Activated CD4-positive, alpha-beta T cell treated with anti-CD3 and anti-CD28 coated beads, Interleukin-2, amount 10 ng/mL, durations not matched to agents 7 days and 5 days (primary cell): ENCODE measurements at places on chromosomes 12 and 14. TPM values are rescaled to one million over a fixed set of nuclear protein-coding genes. Genes with fewer than 3 reads are reported as not detected.

Gene SLC17A8
- not detected for total RNA-seq

Gene ANO4
- not detected for total RNA-seq

Gene PIWIL1
- not detected for total RNA-seq

Gene RAD52
- total RNA-seq: 19.4 TPM

GRCh38 chr14:27187136-27187535 lies 589.3 kb upstream of the NOVA1 start:
- H3K27ac ChIP-seq: no peak overlapping the region
- no peaks in the 10 kb centered on the region for H3K27me3 ChIP-seq

GRCh38 chr12:59076622-59077021 lies 156.3 kb upstream of the LRIG3 start:
- no peak overlapping the region for H3K4me3 ChIP-seq
- peaks cover 3% of the 10 kb centered on the region for H3K27me3 ChIP-seq
- no peaks in the 10 kb centered on the region for H3K4me1 ChIP-seq
- no peak for DNase-seq

DNA sequence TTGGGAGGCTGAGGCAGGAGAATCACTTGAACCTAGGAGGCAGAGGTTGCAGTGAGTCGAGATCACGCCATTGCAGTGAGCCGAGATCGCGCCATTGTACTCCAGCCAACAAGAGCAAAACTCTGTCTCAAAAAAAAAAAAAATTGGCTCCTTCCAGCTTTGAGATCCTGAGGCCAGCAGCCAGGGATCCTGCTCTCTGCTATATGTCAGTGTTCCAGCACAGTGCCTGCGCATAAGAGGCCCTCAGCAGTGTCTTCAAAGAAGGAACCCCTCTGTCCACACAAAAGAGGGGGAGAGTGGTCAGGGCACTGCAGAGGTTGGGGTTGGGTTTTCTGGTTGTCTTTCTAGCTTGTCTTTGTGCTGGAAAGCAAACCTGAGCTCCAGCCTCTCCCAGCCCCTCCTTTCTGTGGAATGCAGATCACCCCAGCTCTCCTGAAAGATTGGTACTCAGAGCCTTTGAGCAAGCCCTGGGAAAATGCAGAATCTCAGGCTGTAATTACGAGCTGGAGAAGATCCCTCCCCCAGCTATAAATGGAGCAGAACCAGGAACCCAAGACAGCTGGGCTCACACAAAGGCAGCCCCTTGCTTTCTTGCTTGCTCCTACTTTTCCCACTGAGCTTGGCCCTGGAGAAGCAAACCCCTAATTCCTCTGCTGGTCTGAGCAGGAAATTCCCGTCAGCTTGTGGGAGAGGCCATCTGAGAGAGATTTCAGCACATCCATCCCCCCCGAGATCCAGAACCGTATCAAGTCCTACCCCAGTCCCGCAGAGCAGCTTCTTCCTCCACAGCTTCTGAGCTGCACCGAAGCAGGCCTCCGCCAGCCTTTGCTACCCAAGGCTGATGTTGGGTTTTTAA lies 205.7 kb downstream of the ZFP36L1 start:
- no peak overlapping the region for H3K27ac ChIP-seq
- H3K27me3 ChIP-seq: no peaks in the 10 kb centered on the region
- no peaks in the 10 kb centered on the region for H3K36me3 ChIP-seq
- no peaks in the 10 kb centered on the region for H3K4me1 ChIP-seq
- DNase-seq: no peak

GRCh38 chr14:104147346-104148125 lies 9.1 kb downstream of the KIF26A start:
- no peaks in the 10 kb centered on the region for H3K27me3 ChIP-seq
- H3K4me1 ChIP-seq: no peaks in the 10 kb centered on the region
- no peak for DNase-seq
- H3K27ac ChIP-seq: no peak overlapping the region

- no peaks in the 10 kb centered on the region for H3K36me3 ChIP-seq
- peaks cover 11% of the 10 kb centered on the region for H3K27me3 ChIP-seq
- H3K4me3 ChIP-seq: no peak overlapping the region
- no peak overlapping the region for H3K27ac ChIP-seq
These were observed 14.3 kb downstream of the EXOC3L4 start for GRCh38 chr14:103108749-103109207.

- DNase-seq: peak; percentile 88
- H3K36me3 ChIP-seq: peaks cover 47% of the 10 kb centered on the region
- no peaks in the 10 kb centered on the region for H3K27me3 ChIP-seq
- peak overlapping the region; percentile 98 for H3K27ac ChIP-seq
These were observed 30.7 kb downstream of the P2RX4 start for GRCh38 chr12:121240484-121241101.

GRCh38 chr12:130041983-130042812 lies 120.1 kb upstream of the FZD10 start:
- no peak overlapping the region for H3K27ac ChIP-seq
- peaks cover 3% of the 10 kb centered on the region for H3K4me1 ChIP-seq
- no peaks in the 10 kb centered on the region for H3K36me3 ChIP-seq

DNA sequence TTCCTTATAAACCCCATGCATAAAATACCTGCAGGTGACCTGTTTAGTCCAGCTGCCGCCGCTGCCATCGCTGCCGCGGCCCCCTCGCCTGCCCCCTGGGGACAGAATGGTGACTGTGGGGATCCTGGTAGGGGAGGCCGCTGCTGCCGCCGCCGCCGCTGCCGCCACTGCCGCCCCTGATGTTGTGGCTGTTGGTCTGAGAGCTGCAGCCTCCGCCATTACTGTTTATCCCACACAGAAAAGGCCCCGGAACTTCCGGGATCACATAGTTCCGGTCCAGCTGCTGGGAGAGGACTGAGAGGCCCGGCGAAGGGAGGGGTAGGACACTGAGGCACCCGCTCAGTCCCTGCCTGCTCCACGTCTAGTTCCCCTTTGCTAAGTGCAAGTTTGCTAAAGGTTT lies 244.9 kb downstream of the C12orf50 start:
- DNase-seq: no peak
- no peak overlapping the region for H3K4me3 ChIP-seq
- no peaks in the 10 kb centered on the region for H3K36me3 ChIP-seq

DNA sequence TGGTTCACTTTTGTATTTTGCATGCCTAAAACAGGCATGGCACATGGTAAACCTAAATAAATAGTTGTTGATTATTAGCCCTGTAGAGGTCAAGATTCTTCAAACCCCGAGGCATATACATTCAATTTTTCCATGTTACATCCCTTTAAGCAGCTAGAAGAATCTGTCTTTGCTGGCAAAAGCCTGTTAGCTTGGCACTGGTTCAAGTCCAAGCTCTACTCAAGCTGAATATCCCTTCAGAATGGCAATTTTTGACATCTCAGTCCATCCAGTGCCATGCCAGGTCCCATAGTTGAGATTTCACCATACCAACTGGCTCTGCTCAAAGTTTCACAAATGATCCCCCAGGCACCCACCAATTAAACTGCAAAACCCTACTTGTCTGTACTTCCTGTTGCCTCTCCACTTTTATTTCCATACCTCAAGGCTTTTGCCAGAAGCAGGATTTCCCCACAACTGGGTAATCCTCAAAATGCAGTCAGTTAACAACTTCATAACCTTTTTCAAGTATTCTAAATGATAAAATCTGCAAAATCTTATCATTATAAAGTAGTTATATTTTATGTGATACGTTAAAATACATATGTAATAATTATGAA lies 9.0 kb upstream of the DCN start:
- DNase-seq: no peak
- no peaks in the 10 kb centered on the region for H3K4me1 ChIP-seq
- H3K27me3 ChIP-seq: no peaks in the 10 kb centered on the region

- peak overlapping the region; percentile 89 for H3K27ac ChIP-seq
- peaks cover 53% of the 10 kb centered on the region for H3K4me1 ChIP-seq
- H3K27me3 ChIP-seq: no peaks in the 10 kb centered on the region
- peak overlapping the region; percentile 86 for H3K4me3 ChIP-seq
These were observed 511 bp downstream of the ANO6 start for GRCh38 chr12:45216230-45216982.

DNA sequence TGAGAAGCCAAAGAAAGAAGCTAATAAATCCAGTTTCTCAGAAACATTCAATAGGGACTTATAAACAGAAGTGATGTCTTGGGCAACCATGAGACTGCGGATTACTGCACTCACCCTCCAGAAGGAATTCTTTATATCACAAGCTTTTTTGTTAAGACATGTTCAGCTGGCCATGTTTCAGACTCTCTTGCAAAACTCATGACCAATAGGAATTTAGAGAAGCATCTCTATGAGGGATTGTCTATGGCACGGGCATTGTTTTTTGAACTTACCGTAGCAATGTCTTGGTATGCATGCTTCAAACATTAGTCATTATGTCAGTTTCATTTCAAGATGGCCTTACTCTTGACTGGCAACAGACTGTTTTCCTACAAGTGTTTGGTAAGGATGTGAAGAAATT lies 15.5 kb upstream of the ZNF268 start:
- no peak overlapping the region for H3K4me3 ChIP-seq
- no peak for DNase-seq
- no peak overlapping the region for H3K27ac ChIP-seq
- no peaks in the 10 kb centered on the region for H3K27me3 ChIP-seq

DNA sequence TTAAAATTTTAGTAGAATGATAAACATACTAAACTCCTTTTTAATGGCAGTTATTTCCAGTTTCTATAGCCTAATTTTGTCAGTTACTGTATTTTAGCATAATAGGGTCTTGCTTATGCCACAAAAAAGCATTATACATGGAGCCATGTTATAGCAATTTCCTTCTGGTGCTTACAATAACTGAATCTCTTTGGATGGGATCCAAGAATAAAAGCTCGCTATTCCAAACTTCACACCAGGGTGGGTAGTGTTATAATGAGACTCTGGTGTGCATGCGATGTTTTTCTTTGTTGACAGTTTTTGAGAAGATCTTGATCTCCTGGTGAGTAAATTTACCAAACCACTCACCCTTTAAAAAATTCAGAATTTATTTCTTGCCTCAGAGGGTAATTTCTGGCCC lies 90.4 kb upstream of the CCDC91 start:
- H3K27ac ChIP-seq: no peak overlapping the region
- peaks cover 3% of the 10 kb centered on the region for H3K27me3 ChIP-seq
- no peak for DNase-seq
- H3K4me3 ChIP-seq: no peak overlapping the region
- H3K4me1 ChIP-seq: no peaks in the 10 kb centered on the region

DNA sequence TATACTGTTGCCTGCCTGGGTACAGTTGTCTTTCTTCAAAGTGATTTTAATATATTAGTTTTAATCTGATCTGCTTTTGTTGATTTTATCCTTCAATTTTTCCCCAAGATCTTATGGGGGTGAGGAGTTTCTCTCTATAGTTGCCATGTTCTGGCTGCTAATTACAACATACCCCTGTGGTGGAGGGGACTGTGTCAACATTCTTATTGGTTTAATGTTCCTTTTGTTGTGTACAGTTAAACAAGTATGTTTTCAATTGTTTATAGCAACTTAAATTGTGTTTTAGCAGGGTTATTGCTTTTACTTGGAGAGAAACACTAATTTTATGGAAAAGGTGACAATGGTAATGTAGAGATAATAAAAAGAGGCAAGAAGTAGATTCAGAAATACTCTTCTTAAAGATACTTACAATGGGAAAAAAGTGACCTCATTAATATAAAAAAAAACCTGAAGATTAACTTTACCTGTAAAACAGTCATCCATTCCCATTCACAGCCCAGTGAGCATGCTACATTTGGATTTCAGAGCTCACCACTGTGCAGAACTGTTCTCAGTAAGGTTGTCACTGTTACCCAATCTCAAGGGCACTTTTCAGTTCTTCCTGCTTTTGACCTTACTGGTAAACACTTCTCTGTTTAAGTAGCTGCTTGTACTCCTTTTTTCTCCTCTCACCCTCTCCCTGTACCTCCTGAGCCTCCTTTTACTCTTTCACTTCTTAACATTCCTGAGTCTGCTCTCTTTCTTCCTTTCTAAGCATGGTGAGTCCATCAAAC lies 8.1 kb upstream of the LRRK2 start:
- no peak overlapping the region for H3K4me3 ChIP-seq
- H3K36me3 ChIP-seq: no peaks in the 10 kb centered on the region
- H3K27me3 ChIP-seq: peaks cover 5% of the 10 kb centered on the region
- no peak overlapping the region for H3K27ac ChIP-seq
- no peaks in the 10 kb centered on the region for H3K4me1 ChIP-seq
